ENCODE measurements at places on chromosomes 7 and 10.

- no peak for DNase-seq
Observed at GRCh38 chr10:121185816-121186455, 334.8 kb downstream of the WDR11 start.

- peak; percentile 42 for DNase-seq
Observed at GRCh38 chr10:26737730-26738129, 40.2 kb downstream of the PDSS1 start.

DNA sequence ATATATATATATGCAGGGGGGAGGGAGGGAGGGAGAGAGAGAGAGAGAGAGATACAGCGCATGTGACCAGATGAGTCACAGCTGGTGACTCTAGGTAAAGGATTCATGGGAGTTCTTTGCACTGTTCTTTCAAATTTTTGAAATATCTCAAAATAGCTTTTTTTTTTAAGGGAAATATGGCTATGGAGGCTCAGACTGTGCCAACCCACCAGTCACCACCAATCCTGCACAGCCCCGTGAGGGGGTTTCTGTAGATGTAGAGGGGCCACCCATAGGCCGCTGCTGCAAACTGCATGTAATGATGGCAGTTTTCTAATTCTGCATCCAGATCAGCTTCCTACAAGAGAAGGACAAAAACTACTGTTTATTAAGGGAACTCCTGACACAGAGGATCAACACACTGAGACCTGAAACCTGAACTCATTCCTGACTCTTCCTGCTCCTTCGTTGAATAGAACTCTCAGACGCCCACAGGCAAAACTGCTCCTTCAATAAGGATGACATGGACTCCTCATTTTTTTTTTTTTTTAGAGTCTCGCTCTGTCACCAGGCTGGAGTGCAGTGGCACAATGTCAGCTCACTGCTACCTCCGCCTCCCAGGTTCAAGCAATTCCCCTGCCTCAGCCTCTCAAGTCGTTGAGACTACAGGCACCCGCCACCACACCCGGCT lies 17.3 kb downstream of the DAGLB start:
- no peak for DNase-seq

DNA sequence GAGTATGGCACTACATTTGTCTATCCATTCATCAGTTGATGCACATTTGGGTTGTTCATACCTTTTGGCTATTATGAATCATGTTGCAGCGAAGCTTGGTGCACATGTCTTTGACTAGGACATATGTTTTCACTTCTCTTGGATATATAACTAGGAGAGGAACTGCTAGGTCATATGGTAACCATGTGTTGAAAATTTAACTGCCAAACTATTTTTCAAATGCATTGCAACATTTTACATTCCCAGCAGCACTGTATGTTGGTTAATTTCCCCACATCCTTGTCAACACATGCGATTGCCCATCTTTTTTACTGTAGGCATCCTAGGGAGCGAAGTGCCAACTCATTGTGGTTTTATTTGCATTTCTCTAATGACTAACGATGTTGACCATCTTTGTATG lies 183.4 kb downstream of the PRKCQ start:
- DNase-seq, result no peak

DNA sequence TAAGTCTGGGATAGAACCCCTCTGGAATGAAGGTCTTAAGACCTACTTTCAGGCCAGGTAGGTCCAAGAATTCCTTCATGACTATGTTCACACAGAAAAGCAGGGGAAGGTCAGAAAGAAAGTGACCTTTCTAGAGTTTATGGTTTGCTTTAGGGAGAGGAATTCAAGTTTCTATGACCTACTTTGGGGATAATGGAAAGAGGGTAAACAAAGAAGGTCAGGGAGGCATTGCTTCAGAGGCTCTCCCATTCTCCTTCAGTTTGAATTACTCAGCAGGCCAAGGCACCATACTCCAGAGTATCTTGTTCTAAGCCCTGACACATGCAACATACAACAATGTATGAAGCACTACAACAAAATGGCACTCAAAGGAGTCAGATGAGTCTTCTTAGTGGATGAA lies 11.5 kb upstream of the MACC1 start:
- no peak for DNase-seq

- DNase-seq, result no peak
Observed at GRCh38 chr10:125756196-125756595, 19.4 kb downstream of the MMP21 start.

GRCh38 chr7:114183311-114184088 lies 231.1 kb upstream of the FOXP2 start:
- DNase-seq, result no peak
